B cell (primary cell): ENCODE measurements at places on chromosomes 3 and 15.

GRCh38 chr15:99744142-99744541, 10.9 kb upstream of the LYSMD4 start:
- no peak for DNase-seq

GRCh38 chr15:94536549-94536948, 305.2 kb downstream of the MCTP2 start:
- DNase-seq, result no peak

DNA sequence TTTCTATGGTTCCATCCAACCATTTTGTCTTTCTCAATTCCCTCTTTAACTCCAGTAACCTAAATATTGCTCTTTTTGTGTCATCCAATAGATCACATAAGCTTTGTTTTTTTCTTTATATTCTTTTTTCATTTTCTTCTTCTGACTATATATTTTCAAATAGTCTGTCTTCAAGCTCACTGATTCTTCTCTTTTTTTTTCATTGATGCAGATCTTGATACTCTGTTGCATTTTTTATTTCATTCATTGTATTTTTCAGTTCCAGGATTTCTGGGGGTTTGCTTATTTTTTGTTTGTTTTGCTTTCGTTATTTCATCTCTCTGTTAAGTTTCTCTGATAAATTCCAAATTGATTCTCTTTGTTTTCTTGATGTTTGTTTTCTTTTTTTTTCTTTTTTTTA, 36.2 kb downstream of the CLDN1 start:
- no peak for DNase-seq

GRCh38 chr3:148074946-148075345, 622.8 kb upstream of the AGTR1 start:
- DNase-seq, result no peak

DNA sequence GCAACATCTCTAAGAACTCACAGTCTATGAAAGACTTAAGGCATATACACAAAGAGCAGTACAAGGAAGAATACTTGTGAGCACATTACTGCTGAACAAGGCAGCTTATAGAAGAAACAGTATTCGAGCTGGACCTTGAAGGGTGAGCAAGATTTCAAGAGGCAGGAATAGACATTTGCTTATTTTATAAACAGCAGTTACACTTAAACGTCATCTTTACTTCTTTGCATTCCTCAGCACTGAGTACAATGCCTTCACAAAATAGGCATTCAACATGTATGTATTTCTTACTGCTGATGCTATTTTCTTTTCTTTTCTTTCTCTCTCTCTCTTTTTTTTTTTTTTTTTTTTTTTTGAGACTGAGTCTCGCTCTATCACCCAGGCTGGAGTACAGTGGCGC, 205.8 kb downstream of the ZIC4 start:
- DNase-seq, result no peak

- no peak for DNase-seq
Observed at GRCh38 chr15:65300924-65301441, 3.5 kb upstream of the RNU5B-1 start.

DNA sequence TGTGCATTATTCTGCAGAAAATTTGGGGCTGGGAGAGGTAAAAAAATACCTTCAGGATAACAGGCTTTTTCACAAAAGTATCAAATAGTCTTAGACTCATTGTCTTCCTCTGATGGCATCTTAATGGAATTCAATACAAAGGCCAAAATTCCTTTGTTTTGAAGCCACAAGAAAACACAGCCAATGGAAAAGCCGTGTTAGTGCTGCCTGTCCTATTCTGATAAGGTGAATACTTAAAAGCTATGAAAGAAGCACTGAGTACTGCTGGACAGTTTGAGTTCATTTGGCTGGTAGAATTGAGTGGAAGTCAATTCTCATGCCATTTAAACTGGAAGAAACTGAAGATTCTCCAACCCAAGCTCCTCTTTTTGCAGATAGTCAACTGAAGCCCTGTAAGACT, 395.3 kb upstream of the TPRG1 start:
- DNase-seq, result no peak

DNA sequence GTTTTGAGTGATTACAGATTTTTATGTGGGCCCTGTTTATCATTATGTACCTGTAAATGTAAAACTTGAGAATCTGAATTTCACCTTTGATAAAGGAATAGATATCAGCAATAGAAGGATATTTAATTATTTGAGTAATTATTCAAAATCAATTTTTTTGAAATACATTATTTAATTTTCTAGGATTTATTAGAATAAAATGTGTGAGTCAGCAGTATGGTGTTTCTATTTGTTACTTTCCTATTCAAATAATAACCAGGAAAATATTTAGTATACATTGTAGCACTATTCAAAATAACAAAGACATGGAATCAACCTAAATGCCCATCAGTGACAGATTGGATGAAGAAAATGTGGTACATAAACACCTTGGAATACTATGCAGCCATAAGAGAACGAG, 22.1 kb downstream of the CAPN7 start:
- DNase-seq, result no peak

- no peak for DNase-seq
Observed at GRCh38 chr3:144636833-144637232, 665.2 kb downstream of the DIPK2A start.

DNA sequence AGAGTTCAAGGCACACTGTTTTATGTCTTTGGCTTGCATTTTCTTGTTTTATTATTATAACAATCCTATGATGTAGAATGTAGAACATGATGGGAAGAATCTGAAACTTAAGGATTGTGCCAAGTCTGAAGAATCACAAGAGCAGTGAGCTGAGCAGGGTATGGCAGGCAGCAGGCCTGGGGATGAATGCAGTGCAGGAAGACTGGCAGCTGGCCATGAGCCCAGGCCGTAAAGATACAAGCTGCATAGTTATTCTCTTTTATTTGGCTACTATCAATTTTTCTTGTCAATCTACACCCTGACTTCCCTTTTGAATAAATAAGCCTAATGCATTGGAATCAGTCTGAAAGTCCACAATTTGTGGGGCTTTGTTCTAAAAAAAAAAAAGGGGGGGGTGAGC, 89.6 kb upstream of the ARPP21 start:
- DNase-seq, result no peak

GRCh38 chr3:170228093-170228766, 6.0 kb downstream of the PRKCI start:
- DNase-seq, result no peak

DNA sequence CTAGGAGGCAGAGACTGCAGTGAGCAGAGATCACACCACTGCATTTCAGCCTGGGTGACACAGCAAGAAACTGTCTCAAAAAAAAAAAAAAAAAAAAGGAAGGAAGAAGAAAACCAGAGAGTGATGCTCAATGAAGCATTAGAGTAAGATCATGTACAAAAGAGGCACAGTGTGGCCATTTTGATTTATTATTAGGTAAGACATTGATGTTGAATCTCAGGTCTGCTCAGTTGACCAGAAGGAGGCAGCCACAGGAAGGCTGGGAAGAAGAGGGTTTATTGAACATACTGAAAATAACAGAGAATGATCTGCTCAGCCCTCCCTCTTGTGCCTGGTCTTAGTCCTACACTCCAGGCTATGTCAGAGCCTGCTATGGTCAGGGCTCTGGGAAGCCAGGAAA, 15.6 kb downstream of the LRRK1 start:
- DNase-seq, result peak; percentile 50
